ENCODE measurements at places on chromosomes 4 and X.

GRCh38 chr4:118825799-118826198 is 10.1 kb downstream of the SEC24D start:
- DNase-seq, result no peak

DNA sequence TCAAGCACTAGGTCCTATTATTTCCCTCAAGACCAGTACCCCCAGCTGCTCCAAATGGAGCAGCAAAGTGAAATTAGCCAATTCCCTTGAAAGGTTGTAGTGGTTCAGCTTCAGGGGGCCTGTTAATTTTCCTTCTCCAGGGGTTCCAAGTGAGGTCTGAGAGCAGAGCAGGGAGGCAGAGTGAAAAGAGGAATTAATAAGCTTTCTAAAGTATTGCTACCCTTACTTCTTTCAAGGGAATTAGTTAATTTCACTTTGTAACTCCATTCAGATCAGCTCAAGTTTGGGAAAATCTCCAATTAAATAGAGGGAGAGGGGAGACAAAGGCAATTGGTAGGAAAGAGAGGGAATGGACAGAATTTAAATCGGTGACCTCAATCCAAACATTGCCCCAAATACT is 78.7 kb upstream of the SLC7A11 start:
- no peak for DNase-seq

- no peak for DNase-seq
Observed at GRCh38 chr4:25050370-25051078, 19.8 kb upstream of the LGI2 start.

DNA sequence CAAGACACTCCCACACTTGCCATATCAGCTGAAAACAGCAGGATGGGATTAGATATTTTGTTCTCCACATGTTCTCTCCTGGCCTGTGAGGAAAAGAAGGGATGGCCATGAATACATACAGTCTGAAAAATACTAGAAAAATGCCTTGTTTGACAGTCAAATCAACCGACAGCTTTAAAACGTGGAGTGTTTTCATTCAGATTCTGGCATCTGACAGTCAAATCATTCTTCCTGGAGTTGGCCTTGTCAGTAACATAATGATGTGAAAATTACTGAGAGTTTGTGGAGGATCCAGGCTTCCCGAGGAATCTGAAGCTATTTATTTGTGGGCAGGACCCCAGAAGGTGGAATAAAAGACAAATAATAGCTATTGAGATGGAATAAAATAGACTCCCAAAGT is 188.2 kb downstream of the LDB2 start:
- DNase-seq, result no peak

GRCh38 chr4:93828332-93828994 is at the start of gene ATOH1:
Gene ATOH1, plus strand, starts transcription at chr4:93828753. Its CDS starts 174 bp downstream, at chr4:93828927.
- DNase-seq, result no peak

- no peak for DNase-seq
Observed at GRCh38 chrX:50103866-50104566, 96.8 kb downstream of the AKAP4 start.

DNA sequence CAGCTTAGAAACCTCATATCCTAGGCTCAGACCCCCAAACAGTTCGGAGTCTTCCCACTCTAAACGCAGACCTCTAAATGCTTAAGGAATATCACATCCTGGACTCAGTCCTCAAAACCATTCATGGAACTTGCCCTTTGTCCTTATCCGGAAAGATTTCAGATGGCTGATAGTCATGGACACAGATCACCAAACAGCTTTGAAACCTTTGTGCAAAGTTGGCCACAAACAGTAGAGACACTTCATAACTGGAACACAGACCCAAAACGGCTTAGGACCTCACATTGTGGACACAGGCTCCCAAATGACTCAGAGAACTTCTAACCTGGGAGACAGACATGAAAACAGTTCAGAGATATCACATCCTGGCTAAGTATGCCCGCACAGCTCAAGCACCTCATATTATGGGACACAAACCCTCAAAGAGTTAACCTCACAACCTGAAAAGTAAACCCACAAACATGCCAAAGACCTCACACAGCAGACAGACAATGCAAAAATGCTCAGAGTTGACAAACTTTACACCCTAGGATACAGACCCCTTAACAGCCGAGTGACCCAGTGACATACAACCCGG is 15.5 kb downstream of the SUV39H1 start:
- DNase-seq, result no peak

DNA sequence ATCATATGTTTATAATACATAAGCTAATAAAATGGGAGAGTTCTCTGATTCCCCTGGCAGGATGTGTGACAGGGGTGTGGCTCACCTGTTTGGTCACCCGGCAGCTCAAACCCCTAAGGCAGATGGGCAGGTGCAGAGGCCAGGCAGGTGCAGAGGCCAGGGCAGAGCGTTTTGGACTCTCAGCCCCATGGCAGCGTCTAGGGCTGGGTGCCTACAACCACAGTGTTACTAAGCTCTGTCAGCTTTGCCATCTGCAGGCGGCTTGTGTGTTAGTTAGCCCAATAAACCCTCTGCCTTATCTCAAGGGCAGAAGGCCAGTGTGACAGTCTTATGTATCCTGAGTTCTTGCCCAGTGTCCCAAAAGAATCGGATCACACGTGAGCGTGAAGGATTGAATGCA is 54.0 kb upstream of the UGT2B15 start:
- no peak for DNase-seq

DNA sequence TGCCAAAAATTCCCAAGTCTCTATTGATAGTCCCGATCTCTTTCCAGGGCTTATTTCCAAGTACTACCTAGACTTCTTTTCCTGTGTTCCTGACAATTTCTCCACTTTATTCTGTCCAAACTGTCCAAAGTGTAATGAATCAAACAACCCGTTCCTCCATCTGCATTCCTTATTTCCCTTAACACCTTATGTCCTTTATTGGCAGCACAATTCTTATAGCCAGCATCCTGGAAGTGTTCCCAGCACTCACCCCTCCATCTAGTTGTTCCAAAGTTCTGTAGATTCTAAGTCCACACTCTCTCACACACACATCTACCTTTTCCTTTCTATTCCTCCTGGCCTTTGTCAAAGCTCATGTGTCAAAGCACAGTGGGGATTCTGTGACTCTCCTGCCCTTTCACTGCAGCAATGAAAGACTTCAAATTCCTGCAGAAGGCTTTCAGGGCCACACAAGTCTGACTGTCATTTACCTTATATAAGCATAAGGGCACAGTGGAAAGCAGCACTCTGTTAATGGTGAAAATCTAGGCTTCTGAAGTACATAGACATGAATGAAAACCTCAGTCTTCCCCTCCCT is 22.1 kb downstream of the LIMCH1 start:
- no peak for DNase-seq

- DNase-seq, result no peak
Observed at GRCh38 chr4:139892973-139893736, 227.5 kb downstream of the MGST2 start.

- DNase-seq, result no peak
Observed at GRCh38 chr4:93751411-93751810, 77.1 kb upstream of the ATOH1 start.

- DNase-seq, result no peak
Observed at GRCh38 chrX:154750301-154751202, at the start of gene GAB3. Gene GAB3, minus strand, starts transcription at chrX:154751077. Its CDS starts 52 bp downstream, at chrX:154751025.

- no peak for DNase-seq
Observed at GRCh38 chr4:157300701-157301100, 80.2 kb downstream of the GRIA2 start.

DNA sequence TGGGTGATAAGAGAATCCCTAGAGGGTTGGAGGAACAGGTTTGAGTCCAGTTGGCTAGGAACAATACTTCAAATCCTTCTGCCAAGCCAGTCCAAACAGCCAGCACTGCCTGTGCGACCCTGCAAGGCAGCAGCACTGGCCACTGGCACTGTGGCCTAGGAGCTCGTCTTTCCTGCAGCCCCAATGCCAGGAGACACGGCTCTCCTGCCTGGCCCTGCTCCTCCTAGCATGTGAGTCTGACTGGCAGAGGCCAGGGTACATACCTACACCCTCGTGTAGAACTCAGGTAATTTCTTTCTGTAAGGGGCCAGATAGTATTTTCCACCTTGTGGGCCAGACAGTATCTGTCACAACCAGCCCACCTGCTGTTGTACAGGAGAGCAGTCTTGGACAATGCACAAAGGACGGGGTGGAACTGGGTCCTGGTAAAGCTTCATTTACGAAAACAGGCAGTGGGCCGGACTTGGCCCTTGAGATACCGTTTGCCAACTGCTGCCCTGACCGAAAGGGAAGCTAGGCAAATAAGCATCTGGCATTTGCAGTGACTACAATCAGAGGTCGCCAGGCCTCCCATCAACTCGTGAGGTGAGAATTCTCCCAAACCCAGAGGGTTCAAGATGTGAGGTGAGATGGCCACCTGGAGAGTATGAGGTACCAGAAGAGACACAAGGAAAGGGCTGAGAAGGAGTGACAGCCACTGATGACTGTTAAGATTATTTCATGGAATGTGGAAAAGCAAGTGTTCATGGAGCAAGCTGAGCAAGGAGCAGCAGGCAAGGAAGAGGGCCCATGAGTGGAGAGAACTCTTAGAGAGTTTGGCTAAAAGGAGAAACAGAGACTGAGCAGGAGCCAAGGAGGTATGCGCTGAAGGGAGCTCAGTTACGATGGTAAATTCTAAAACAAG is 29.8 kb upstream of the IRAK1 start:
- DNase-seq, result no peak

DNA sequence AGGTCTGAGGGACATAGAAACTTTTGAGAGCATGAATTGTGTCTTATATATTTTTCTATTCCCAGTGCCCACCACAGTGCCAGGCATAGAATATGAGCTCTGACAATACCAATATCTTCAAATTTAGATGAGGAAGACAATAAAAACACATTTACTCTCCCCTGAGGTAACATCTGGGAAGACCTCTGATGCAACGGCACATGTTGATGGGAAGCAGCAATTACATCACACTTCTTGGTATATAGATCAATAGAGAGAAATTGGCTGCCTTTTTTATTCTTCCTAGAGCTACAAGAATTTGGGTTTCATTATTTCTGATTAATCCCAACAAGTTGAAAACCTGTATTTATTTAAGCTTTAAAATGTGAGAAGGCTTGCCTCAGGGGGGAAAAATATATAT is 67.4 kb upstream of the SMAD1 start:
- DNase-seq, result no peak

- no peak for DNase-seq
Observed at GRCh38 chrX:105695451-105695850, 126.9 kb upstream of the NRK start.

- DNase-seq, result no peak
Observed at GRCh38 chr4:53582194-53582593, 9.1 kb downstream of the LNX1 start.

GRCh38 chr4:5791654-5792053 is 80.7 kb downstream of the EVC start:
- no peak for DNase-seq

- no peak for DNase-seq
Observed at GRCh38 chrX:112779139-112779538, 61.5 kb downstream of the AMOT start.

DNA sequence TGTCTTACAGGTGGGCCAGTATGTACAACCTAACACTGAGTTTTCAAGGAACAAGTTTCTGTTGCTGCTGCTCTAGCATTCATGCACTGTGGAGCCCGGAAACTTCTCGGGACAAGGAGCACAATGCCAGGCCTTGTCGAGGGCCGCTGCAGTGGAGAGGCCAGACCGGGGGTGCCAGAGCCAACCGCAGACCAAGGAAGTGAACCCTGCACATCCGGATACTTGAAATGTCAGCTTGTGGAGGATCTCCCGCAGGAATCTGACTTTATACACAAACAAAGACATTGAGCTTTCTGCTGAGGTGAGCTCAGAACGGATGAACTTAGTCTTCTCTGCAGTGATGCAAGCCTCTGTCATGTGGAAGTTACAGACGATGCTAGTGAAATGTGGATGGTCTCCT is 99.5 kb downstream of the ZNF827 start:
- no peak for DNase-seq

DNA sequence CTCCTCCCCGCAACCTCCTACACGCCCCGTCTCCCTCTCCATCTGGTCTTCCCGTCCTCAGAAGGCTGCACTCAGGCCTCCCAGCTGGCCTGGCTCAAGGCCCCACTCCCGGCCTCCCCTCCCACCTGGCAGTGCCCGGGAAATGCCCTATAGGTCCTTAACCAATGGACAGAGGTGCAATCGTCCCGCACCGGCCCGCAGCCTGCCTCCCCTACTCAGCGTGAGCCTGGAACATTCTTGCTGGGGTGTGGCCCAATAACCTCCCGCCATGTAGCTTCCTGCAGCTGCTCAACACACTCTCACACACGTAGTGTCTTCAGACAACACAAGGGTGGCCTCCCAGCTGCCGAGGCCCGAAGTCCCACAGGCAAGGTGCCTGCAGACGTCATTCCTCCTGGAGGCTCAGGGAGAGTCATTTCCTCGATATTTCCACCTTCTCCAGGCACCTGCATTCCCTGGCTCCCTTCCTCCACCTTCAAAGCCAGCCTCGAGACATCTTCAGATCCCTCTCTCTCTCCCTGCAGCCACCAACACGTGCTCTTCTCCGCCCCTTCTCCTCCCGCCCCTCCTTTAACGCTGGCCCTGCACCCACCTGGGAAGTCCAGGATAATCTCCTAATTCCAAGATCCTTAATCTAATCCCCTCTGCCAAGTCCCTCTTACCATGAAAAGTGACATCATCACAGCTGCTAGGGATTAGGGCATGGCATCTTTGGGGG is 56.2 kb downstream of the ADRA2C start:
- no peak for DNase-seq

DNA sequence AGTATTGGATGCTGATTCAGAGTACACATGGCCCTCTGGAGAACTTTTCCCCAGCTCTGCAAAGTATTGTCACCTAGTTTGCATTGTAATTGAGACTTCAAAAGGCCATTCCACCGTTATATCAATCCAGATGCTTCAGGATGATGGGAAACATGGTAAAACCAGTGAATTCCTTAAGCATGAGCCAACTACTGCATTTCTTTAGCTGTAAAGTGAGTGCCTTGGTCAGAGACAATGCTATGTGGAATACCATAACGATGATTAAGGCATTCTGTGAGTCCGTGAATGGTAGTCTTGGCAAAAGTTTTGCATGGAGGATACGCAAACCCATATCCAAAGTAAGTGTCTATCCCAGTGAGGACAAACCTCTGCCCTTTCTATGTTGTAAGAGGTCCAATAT is 355.2 kb downstream of the DCAF12L2 start:
- no peak for DNase-seq

GRCh38 chr4:171846232-171846631 is 33.0 kb downstream of the GALNTL6 start:
- peak; percentile 2 for DNase-seq

- DNase-seq, result no peak
Observed at GRCh38 chrX:115337491-115338144, 48.1 kb downstream of the LUZP4 start.

- no peak for DNase-seq
Observed at GRCh38 chr4:41358647-41359421, 102.1 kb downstream of the UCHL1 start.

- no peak for DNase-seq
Observed at GRCh38 chr4:13547485-13548041, 3.3 kb upstream of the NKX3-2 start.

DNA sequence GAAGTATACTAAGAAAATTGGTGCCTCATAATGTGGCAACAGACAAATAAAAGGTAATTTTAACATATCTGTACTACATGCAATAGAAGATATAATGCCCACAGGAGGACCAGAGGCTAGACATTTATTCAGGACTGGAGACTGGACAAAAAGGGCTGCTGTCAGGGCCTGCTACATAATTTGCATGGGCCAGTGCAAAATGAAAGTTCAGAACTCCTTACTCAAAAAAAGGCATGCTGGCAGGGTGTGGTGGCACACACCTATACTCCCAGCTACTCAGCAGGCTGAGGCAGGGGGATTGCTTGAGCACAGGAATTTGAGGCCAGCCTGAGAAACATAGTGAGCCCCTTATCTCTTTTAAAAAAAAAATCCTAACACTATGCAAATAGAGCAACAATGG is 12.4 kb upstream of the MAOA start:
- DNase-seq, result no peak
